ENCODE measurements at places on chromosomes 1 and 21. TPM values are rescaled to one million over a fixed set of nuclear protein-coding genes. Genes with fewer than 3 reads are reported as not detected.

DNA sequence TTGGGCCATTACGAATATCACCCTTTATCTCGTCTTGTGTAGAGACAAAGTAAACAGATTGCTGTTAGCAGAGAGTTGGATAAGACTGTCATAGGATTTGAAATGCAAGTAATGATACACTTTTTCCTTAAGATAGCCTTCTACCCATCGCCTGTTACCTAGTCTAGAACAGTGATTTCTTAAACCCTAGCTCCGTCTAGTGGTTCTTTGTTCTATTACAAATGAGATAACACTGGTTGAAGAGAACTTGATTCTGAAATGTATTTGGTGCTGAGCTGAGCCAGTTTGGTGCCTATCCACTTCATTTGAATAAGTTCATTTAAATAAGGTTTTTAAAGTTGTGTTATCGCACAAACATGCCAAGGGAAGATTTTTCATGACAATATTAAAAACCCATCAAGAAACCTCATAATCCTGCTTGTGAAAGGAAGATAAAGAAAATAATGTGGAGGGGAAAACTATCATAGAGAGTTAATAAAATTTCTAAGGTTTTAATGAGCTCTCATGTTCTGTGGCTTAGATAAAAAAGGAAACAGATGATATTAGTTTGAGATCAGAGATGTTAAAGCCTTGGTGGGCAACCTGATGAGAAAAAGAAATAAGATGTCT is 1.5 kb upstream of the KCNH1 start:
- no peak for DNase-seq

- no peak for DNase-seq
Observed at GRCh38 chr1:44812822-44813543, 4.7 kb downstream of the BTBD19 start.

- no peak for DNase-seq
Observed at GRCh38 chr1:195766709-195767108, 841.5 kb downstream of the KCNT2 start.

GRCh38 chr1:153217212-153217611 is at the start of gene PRR9:
Gene PRR9, plus strand, starts transcription at chr1:153217584. Its CDS starts 561 bp downstream, at chr1:153218145.
- no peak for DNase-seq

The PDZK1 gene
- 0.78 TPM for total RNA-seq

DNA sequence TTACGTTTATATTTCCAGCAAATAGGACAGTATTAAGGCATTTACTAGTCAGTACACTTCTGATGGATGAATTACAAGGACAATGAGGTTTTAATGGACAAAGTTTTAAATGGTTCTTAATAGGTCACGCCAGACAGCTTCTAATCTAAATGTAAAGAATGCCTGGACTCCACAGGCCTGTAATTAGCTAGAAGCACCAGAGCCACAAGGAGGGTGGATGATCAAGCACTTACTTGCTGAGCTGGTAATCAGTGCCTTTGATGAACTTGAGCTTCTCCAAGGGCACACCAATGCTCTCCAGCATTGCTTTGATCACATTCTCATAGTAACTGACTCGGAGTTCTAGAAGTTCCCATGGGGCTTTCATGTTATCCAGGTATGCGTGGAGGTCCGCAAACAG is 6.8 kb downstream of the YARS1 start:
- no peak for DNase-seq

DNA sequence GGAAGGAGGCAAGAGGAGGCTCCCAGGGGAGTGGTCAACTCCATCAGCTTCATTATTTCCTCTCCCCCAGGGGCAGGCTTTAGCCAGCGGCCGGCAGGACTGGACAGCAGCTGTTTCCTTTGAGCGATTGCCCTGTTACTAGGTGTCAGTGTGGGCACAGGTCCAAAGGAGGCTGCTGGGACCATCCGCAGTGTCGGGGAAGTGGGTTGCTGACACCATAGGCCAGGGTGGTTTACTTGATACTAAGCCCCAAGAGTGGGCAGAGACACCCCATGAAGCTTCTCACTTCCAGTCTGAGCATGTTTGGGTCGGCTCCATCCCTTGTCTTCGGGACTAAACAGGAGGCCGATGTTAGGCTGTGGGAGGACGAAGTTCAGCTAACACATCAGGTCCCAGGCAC is 63.6 kb downstream of the KAZN start:
- no peak for DNase-seq

DNA sequence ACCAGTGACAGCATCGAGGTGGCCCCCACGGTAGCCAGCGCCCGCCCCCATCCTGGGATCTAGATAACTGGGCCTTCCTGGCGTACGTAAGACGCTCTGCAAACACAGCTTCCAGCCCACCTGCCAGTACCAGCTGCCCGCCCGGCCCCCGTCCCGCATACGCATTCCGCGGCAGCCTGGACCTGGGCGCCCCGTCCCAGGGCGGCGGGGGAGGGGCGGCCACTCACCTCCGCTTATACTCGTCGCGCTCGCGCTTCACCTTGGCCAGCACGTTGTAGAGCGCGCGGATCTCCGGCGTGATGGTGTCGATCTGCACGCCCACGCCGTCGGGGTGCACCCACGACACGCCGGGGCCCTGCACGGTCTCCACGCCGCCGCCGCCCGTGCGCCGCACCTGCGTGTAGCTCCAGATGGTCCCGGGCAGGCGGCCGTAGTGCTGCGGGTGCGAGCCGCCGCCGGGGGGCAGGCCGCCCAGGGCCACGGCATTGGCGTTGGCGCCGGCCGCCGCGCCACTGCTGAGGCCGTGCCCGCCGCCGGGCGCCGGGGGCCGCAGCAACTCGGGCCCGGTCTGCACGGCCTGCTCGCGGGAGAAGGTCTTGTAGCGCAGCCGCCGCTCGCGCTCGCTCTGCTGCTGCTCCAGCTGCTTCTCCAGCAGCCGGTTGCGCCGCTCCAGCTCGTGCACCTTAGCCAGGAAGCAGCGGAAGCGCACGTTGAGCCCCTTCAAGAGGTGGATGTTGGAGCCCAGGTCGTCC is 859 bp downstream of the IFFO2 start:
- DNase-seq = no peak

DNA sequence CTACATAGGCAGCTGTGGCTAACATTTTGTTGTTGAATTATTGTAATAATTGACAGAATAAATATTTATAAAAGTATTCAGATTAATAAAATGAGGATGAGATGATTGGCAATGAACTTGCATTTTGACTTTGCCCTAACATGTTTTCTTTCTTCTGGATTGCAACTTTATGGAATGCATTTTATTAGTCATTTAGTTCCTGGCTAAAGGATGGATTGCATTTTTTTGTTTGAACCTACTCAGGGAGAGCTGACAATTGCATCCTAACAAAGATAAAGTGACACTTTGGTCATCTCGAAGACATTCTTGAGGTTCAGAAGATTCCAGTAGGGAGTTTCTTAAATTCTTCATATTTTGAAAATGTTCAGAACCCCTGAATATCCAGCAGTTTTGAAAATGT is 37.5 kb downstream of the PGM1 start:
- no peak for DNase-seq

- DNase-seq = no peak
Observed at GRCh38 chr1:66511118-66511517, 22.8 kb upstream of the SGIP1 start.

- DNase-seq = peak; percentile 59
Observed at GRCh38 chr1:42177541-42177981, 13.0 kb upstream of the GUCA2A start.

DNA sequence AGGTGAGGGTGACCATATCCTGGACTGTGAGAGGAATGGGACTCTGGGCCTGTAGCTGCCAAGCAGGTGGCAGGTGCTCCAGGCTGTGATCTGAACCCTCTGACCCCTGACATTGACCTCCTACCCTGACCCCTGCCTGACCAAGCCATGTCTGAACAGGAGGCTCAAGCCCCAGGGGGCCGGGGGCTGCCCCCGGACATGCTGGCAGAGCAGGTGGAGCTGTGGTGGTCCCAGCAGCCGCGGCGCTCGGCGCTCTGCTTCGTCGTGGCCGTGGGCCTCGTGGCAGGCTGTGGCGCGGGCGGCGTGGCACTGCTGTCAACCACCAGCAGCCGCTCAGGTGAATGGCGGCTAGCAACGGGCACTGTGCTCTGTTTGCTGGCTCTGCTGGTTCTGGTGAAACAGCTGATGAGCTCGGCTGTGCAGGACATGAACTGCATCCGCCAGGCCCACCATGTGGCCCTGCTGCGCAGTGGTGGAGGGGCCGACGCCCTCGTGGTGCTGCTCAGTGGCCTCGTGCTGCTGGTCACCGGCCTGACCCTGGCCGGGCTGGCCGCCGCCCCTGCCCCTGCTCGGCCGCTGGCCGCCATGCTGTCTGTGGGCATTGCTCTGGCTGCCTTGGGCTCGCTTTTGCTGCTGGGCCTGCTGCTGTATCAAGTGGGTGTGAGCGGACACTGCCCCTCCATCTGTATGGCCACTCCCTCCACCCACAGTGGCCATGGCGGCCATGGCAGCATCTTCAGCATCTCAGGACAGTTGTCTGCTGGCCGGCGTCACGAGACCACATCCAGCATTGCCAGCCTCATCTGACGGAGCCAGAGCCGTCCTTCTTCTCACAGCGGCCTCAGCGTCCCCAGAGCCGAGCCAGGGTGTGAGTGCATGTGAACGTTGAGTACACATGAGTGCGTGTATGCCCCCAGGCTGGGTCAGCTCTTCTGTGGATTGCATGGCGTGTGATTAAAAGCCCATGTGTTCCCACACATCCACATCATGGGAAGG is 3.1 kb downstream of the TMEM125 start:
- no peak for DNase-seq

GRCh38 chr1:175225805-175226129 is 33.2 kb upstream of the KIAA0040 start:
- DNase-seq = no peak

GRCh38 chr1:100074604-100075395 is 57.9 kb downstream of the SASS6 start:
- no peak for DNase-seq

GRCh38 chr21:31162827-31163226 is 124.6 kb upstream of the KRTAP19-8 start:
- DNase-seq = no peak

The SHISAL2A gene
- total RNA-seq = not detected

DNA sequence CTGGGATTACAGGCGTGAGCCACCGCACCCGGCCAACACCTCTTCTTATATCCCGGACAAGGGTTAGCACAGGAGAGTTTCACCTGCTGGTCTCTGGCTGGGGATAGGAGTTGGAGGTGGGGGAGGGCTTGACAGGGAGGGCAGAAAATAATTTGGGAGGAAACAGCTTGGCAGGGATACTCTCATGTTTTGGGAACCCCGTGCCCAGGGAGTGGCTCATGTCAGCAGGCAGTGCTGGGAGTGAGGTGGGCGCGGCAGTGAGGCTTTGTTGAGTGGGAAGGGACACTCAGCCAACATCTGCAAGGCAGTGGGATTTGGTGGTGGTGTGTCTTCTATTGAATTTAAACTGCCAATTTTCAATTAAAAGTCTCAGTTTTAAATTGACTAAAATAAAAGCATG is 1.1 kb upstream of the THEM5 start:
- DNase-seq = no peak

DNA sequence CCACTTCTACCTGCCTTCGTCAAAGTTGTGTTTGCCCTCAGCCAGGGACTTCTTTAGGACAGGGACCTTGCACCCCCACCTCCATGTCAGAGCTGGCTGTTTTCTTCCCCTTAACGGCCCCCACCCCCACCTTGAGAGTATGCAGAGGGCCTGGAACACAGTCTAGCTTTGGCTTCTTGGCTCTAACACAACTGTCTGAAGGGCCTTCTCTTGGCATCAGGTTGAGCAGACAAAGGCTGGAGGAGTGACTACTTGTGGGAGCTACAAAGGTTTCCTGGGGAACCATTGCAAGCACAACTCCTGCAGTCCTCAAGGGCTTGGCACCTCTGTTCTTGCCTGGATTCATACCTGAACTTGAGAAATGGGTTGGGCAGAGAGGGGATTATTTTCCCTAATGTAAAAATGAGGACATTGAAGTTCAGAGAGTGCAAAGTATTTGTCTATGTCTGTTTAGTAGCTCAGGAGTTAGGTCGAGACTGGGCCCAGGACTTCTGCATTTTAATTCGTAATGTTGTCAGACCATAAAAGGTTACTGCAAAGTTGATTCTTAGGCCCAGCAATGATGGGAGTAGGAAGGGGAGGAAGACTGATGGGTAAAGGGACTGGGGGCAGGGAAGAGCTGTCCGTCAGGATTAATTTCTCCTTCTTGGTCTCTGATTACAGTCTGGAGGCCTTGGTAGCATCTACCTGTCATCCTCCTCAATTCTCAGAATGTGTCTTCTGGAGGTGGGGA is 2.6 kb downstream of the CYP4B1 start:
- no peak for DNase-seq

GRCh38 chr1:208242941-208243526 is 1.1 kb downstream of the PLXNA2 start:
- no peak for DNase-seq

GRCh38 chr1:19814244-19814661 is 830 bp downstream of the RNF186 start:
- no peak for DNase-seq
